ENCODE measurements at places on chromosomes 7 and 10. TPM values are rescaled to one million over a fixed set of nuclear protein-coding genes. Genes with fewer than 3 reads are reported as not detected.

DNA sequence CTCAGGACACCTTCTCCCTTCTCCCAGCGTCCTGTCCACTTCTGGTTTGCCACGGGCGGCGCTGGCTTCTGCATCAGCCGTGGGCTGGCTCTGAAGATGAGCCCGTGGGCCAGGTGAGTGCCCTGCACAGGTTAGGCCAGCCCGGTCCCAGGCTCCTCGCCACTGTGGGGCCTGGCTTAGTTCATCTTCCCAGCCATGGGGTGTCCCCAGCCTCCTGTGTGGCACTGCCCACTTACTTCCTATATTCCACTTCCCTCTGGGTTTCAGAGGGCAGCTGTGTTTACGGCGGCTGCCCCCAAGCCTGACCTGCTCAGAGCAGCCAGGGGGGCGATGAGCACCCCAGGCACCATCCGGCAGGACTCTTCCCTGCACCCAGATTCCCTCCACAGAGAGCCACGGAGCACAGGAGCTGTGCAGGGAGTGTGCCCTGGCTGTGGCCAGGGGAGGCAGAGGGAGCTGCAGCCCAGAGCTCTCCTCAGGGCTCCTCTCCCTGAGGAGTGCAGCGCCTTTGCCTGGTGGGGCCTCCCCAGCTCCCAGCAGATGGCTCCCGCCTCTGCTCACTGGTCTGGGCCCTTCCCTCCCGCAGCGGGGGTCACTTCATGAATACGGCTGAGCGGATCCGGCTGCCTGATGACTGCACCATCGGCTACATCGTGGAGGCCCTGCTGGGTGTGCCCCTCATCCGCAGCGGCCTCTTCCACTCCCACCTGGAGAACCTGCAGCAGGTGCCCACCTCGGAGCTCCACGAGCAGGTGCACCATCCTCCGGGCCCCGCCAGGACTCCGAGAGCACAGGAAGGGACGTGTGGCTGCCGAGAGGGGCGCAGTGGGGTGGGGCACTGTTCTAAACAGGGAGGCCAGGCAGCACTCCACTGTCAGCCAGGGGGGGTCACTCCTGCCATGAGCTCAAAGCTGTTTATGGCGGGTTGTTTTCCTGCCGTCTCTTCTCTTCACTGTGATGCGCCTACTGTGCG is 6.4 kb downstream of the LFNG start:
- DNase-seq = no peak

- peak; percentile 83 for DNase-seq
Observed at GRCh38 chr7:6516387-6516983, 34.8 kb downstream of the GRID2IP start.

DNA sequence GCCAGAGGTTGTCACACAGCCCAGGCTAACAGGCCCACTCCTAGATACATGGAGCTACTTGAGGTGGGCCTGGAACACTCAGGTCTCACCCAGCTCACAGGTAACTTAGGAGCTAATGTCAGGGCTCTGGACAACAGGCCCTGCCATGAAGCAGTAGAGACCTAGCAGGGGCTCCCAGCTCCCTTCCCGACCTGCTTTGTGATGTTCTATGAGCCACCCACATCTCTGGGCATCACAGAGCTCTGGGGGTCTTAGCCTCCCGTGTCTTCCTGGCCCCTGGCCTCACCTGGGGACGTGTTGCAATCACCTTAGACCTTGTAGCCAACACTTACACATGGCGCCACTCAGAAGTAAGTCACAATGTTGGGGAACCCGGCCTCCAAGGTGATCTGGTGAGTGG is 12.4 kb downstream of the WDFY4 start:
- DNase-seq = no peak

GRCh38 chr7:159049266-159050025 is 95.2 kb downstream of the VIPR2 start:
- DNase-seq = no peak

GRCh38 chr7:43781726-43782607 is 23.5 kb downstream of the BLVRA start:
- no peak for DNase-seq

- no peak for DNase-seq
Observed at GRCh38 chr10:100847440-100847839, 65.3 kb upstream of the SLF2 start.

- no peak for DNase-seq
Observed at GRCh38 chr10:124616040-124616835, 127.9 kb downstream of the FAM53B start.

DNA sequence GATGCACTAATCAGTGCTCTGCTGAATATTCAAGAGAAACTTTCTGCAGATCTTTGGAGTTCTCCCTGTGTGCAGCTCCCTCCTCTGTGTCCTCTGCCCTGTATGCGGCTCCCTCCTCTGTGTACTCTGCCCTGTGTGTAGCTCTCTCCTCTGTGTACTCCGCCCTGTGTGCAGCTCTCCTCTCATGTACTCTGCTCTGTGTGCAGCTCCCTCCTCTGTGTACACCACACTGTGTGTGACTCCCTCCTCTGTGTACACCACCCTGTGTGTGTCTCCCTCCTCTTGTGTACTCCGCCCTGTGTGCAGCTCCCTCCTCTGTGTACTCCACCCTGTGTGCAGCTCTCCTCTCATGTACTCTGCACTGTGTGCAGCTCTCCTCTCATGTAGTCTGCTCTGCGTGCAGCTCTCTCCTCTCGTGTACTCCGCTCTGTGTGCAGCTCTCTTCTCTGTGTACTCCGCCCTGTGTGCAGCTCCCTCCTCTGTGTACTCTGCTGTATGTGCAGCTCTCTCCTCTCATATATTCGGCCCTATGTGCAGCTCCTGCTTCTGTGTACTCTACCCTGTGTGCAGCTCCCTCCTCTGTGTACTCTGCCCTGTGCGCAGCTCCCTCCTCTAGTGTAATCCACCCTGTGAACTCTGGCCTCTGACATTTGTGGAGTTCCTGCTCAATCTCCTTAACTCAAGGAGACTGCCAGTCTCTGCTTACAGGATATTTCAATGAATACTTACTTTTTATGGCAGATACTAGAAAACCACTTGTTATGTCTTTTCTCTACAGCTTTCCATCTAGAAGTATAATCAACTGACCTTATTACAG is 280.4 kb downstream of the GLRX3 start:
- DNase-seq = no peak

DNA sequence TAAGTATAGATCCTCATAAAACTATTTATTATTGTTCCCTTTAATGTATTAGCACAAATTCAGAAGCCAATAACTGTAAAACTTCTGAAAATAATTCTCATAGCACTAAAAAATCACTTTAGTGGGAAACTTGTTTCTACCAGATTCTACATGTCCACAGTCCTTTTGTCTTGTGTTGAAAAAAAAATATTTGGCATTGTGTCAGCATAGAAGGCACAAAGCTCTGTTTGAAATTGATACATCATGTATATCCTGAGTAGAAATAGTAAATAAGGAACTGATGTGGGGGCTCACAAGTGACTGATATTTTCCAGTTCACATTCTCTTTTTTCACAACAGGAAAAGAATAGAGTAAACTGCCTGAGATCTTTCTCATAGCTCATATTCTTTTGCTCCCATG is 134.6 kb downstream of the GRM3 start:
- no peak for DNase-seq

DNA sequence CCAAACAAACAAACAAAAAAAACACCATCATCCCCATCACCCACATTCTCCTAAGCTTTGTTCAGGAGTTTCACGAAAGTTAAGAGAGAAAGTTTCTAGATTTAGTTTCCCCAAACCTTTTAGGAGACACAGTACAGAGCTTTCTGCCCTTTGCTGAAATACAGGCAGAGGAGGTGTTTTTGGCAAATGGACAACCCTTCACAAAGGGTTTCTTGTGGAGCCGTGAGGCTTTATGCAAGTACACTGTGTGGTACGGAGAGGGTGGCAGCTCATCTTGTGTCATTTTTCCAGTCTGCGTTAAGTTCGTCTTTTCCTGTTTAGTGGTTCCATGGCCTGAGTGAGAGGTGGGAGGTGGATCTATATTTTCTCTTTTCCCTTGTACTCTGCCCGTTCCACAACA is 215.5 kb upstream of the PRKCQ start:
- no peak for DNase-seq

MRLN gene
- not detected for total RNA-seq

ZNF804B gene
- not detected for total RNA-seq

ZWINT gene
- 36.7 TPM for total RNA-seq

FAM25G gene
- total RNA-seq = not detected

VIPR2 gene
- total RNA-seq = 2.4 TPM
